HT1080 (cell line): ENCODE measurements at places on chromosomes 7 and 10. TPM values are rescaled to one million over a fixed set of nuclear protein-coding genes. Genes with fewer than 3 reads are reported as not detected.
A peak's percentile ranks its signal among the peaks of the same experiment; 100 is the strongest.

FFAR4 gene
- not detected in 2 replicates for total RNA-seq

DNA sequence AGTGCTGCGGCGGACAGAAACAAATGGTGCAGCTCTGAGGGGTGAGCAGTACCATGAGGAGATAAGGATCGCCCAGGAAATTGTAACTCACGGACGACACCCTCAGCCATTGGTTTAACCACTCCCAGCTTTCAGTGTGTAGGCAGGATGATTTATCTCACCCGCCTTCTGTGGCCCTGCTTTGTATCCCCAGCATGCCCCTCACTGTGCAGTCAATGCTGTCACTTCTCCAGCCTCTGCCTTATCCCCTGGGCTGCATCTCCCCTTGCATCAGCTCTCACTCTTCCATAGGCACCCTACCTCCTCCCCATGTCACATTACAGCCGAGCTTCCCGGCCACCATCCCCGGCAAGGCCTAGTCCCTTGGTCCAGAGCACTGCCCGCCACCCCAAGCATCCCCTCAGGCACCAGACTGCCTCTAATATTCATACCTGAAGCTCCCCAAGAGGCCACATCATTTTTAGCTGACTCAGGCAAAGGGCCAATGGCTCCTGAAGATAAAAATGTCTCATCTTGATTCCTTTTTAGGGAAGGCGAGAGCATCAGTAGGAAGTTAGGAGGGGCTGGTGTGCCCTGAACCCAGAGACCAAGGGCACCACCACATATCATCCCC is 77.1 kb downstream of the CARD11 start:
- DNase-seq = no peak

GRCh38 chr10:95391164-95391563 is 100.4 kb upstream of the PDLIM1 start:
- no peak for DNase-seq

DNA sequence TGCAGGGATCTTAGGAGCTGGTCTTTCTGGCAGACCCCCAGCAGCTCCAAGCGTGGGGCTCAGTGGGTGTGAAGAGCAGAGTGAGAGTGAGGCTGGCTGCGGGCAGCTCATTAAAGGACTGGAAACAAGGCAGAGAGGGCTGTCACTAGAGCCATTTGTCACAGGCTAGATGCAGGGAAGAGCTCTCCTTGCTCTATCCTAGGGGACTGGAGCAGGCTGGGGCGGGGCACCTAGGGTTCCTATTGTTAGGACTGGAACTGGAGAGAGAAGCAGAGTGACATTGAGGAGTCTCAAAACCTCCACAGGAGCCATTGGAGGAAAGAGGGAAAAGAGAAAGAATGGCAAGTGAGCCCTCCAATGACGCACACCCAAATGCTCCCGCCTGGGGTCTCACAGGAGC is 772 bp upstream of the DDC start:
- no peak for DNase-seq

DNA sequence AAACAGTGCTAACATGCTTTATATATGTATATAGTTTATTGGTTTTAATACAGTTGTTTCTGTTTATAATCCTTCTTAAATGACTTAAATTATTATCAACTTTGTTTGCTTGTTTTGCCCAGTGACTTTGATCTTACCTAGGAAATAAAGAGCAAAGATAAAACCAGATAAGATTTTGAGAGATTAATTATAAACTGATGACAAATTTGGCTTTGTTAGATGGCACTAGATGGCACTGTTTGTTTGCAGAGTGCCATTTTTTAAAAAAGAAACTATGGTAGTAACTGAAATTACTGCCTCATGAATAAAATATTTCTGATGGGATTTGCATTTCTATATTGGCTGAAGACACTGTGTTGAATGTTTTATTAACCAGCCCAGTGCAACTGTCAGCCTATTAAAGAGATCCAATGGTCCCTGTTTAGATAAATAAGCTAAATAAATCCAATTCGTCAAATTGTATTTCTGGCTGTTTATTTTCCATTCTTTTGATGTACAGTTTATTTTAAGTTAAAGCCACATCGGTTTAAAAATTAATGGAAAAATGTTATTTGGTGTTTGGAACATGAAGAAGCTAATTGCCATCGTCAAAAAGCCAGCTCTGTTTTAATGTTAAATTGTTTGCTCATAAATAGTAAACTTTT is 28.7 kb downstream of the VTI1A start:
- DNase-seq = no peak

- no peak for DNase-seq
These were observed 15.6 kb upstream of the JAKMIP3 start for GRCh38 chr10:132050191-132050590.

DNA sequence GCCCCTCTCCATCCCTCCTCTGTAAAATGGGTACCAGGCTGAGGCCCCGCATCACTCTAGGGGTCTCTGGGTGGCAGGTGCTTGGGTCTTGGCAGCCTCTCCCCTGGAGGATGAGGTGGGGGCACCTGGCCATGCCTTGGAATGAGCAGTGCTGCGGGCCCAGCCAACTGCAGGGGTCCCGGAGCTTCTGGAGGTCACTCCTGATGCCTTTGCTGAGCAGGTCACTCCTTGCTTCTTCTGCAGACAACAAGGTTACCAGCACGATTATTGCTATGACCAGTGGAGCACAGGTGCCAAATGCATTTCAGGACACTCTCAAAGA is 22.4 kb upstream of the ZNF488 start:
- no peak for DNase-seq

OPN4 gene
- not detected in 2 replicates for total RNA-seq

GRCh38 chr7:87318741-87319140 is 26.7 kb upstream of the CROT start:
- DNase-seq = peak; percentile 28

DNA sequence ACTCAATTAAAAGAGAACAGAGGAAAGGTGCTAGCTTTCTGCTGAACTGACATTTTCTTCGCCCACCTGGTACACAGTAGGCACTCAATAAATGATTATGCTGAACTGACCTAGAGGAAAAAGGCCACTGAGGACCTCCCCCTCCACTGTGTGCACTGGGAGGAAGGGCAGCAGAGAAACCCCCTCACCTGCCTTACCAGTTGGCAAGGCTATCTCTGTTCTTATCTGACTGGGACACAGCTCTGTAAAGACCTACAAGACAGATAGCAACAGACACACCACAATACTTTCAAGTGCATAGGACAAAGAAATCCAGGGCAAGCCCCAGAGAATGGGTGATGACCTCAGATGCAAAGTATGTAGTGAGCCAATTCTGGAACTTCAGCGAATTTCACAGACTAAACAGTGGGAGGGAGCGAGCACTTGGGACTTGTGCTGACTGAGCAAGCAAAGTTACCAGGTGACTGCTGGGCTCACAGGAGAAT is 30.4 kb downstream of the PDLIM1 start:
- peak; percentile 84 for DNase-seq

GRCh38 chr10:48574817-48575380 is 30.0 kb downstream of the ARHGAP22 start:
- DNase-seq = no peak

DNA sequence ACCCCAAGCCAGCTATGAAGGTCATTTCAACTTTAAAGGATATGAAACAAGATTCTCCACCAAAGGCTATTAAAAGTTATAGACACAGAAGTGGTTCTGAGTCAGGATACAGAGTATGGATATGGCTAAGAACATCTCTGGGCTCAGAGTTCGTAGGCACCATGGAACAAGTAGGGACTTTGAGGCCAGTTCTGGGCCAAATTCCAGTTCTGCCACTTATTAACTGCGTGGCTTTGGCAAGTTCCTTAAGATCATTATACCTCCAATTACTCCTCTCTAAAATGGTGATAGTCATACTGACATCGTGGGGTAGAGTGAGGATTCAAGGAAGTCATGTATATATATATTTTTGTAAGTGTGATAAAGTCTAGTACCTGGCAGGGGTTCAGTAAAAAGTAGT is 105.8 kb upstream of the NFE2L3 start:
- no peak for DNase-seq

GRCh38 chr7:136078630-136079029 is 101.5 kb upstream of the MTPN start:
- no peak for DNase-seq

DNA sequence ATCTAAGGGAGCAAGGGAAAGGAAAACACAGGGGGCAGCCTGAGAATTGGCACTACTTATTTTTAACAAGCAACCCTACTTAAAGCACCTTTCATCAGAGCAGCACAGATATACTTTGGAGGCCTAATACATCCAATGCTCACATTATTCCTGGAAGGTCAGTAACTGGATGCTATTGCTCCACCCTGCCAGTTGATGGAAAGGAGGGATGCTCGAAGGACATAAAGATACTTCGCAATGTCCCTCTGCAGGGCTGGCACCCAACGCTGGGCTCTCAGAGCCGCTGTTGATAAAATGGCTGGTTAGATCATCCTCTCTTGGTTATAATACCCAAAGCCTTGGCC is 307.9 kb upstream of the AOAH start:
- DNase-seq = no peak

PWWP2B gene
- total RNA-seq = 3.2 and 3.8 TPM in 2 replicates

DNA sequence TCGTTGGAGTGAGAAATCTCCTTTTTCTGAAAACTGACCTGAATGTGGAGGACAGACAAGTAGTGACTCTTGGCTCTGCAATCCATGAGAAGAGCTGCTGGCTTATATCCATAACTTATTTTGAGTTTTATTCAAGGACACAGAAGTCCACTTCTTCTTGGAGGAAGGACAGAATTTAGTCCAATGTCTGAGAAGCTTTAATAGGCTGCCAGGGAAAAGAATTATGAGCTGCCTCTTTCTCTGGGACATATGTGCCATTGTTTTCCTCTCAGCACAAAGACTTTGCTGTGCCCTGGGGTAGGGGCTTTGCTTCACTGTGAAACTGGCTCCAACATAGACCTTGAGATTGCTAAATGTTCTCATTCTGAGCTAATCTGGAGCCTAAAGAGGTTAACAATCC is 20.5 kb upstream of the AOC1 start:
- no peak for DNase-seq

DNA sequence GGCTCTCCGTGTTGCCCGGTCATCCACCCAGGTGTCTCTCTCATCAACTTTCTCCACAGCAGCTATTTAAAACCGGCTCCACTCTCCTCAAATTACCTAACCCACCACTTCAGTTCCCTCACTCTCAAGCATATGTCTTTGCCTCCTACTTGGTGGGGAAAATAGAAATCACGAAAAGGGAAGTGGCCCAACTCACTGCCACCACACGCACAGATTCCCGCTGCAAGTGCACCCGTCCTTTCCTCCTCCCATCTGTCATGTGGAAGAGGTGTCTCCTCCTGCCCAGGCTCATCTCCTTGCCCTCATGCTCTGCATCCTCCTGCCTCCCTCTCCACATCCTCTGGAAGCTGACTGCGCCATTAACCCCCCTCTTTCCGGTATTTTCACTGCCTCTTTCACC is 80.8 kb upstream of the MKX start:
- DNase-seq = no peak

GRCh38 chr7:141234335-141235105 is 160.7 kb downstream of the TMEM178B start:
- no peak for DNase-seq

DNA sequence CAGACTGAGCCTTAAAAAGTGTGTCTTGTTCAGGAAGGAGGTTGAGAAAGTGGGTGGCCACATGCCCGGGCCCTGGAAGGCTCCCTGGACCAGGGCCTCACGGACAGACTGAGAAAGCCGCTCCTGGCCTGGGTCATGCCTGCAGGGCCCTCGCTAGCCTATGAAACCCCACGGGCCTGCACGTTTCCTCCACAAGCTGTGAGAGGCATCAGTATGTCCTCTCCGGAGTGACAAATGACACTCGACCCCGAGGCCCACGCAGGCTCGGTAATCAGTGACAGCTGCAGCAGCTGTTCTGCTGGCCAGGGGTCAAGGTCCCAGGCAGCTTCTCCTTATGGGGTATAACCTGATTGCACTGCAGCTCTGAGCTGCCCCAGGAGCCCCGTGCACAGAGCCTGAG is 47.6 kb downstream of the ASB13 start:
- no peak for DNase-seq

DNA sequence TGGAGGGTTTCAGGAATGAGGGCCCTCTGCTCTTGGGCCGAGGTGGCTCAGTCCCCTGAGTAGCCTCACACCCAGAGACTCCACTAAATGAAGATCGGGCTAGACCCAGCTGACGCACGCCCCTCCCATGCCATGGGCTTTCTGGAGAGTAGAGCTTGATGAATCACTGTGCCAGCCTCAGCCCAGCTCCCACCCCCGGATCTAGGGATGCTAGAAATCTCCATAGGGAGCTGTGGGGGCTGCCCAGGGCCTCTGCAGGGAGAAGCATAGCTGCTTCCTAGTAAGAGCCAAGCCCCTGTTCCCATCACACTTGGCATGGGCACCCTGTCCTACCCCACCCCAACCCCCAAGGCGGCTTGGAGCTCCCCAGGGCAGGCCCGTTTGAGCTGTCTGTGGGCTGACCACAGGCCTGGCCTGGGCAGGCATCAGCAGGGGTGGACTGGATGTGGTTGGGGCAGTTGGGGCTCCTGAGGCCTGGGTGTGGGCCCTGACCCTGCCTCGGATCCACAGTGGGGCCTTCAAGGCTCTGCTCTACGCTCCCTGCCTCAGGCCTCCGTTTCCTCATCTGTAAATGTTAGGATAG is 121.2 kb downstream of the ZMIZ1 start:
- DNase-seq = peak; percentile 76

MYOZ1 gene
- total RNA-seq = not detected in 2 replicates

DNA sequence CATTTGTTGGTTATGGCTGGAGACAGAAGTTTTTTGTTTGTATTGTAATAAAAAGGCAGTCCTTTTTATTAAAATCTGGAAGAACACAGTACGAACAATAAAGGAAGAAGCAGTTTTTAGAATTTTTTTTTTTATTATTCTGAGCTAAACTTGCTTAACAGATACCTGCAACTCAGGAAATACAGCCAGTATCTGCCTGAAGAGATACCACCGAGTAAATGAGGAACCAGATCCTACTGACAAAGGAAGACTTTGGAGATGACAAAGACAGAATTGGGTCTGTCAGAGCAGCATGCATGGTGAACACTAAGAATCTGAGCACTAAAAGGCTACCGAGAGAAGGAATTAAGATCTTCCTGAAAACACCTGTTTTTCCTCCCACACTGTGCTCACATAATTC is 1335.9 kb upstream of the SORCS1 start:
- DNase-seq = no peak

DNA sequence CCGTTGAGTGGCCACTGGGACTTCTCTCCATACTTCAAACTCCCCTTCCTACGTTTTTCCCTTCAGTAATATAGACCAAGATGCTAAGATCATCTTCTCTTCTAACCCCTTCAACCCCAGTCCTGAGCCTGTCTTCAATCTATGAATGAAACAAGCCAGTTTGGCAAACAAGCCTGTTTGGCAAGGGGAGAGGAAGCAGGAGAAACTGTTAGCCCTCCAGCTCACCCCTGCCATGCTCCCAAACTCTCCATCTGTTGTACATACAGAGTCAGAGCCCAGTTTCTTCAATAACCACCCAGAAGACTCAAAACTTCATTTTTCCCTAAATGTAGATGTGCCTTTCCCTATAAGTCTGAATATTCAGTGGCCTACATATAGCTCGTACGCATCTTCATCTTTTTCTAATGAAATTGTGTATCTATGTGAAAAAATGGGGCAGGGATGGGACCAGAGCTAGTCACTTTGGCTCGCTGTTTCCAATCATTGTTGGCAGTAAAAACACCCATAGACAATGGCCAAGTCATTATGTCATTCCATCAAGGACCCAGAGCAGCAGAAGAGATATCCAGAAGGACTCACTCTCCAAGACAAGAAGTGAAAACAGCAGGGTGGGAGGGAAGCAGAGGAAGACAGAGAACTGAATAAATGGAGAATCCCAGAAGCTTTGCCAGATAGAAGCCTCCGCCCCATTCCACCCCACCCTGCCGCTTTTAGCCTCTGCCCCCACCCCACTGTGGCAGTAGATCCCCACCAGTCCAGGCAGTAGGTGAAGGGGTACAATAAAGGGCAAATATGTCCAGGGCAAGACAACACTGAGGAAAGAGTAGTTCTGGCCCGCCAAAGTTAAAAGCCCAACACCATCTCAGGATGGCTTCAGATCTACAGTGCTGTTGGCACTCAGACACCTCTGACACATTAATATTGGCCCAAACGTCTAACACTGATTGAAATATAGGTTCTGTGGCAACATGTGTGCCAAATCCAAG is 87.3 kb downstream of the DOCK4 start:
- DNase-seq = no peak
